ENCODE measurements at places on chromosomes 13 and 19. TPM values are rescaled to one million over a fixed set of nuclear protein-coding genes. Genes with fewer than 3 reads are reported as not detected.

DNA sequence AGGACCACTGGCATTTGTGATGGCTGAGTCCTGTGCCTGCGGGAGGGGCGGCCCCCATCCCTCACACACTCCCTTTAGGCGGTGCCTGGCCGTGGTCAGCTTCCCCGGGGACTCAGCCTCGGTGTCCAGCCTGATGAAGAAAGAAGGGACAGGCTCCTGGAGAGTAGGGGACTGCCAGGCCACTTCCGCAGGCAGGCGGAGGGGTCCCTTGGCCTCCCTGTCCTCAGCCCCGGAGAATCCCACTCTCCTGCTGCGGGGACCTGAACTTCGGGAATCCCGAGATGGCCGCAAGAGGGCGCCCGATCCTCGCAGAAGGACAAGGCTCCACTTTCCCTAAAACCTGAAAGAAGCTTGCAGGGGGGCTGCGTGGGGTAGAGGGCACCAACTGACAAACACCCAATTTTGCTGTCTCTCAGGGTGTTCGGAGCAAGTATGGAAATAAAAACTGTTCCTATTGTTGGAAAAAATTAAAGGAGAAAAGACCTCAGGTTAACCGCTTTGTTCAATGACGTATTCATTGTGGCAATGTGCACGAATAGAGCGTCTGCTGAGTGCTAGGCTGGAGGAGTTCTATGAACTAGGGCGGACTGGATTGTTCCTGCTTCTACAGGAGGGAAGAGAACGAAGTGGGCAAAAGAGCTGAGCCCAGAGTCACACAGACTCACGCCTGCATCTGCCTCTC, 297.3 kb downstream of the ZNF536 start:
- no peaks in the 10 kb centered on the region for H3K4me1 ChIP-seq
- no peaks in the 10 kb centered on the region for H3K36me3 ChIP-seq
- peak; percentile 72 for DNase-seq
- H3K4me3 ChIP-seq: no peak overlapping the region

- peak overlapping the region; percentile 96 for H3K27ac ChIP-seq
- peak overlapping the region; percentile 87 for H3K4me3 ChIP-seq
- no peak for DNase-seq
These were observed 600 bp upstream of the ZNF226 start for GRCh38 chr19:44164327-44164672.

GRCh38 chr13:88887045-88887662, 1216.0 kb downstream of the SLITRK5 start:
- H3K27ac ChIP-seq: no peak overlapping the region
- H3K4me1 ChIP-seq: no peaks in the 10 kb centered on the region
- H3K27me3 ChIP-seq: no peaks in the 10 kb centered on the region
- no peak overlapping the region for H3K4me3 ChIP-seq
- H3K36me3 ChIP-seq: no peaks in the 10 kb centered on the region

DNA sequence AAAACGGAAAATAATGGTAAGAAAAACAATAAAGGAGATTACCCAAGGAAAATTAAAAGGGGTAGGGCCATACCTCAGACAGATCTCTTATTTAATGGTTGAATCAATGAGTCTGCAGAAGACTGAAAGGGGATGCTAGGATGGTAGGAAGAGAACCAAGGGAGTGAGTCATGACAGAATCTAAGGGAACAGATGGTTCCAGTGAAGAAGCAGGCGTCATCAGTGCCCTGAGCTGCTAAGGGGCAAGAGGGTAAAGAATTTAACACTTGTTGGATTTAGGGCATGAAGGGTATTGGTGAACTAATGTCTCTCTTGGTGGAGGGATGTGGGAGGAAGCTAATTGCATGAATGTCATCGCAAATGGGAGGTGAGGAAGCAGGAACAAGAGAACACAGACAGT, 329.2 kb upstream of the TSHZ3 start:
- no peak overlapping the region for H3K27ac ChIP-seq
- no peak for DNase-seq
- H3K4me3 ChIP-seq: no peak overlapping the region

DNA sequence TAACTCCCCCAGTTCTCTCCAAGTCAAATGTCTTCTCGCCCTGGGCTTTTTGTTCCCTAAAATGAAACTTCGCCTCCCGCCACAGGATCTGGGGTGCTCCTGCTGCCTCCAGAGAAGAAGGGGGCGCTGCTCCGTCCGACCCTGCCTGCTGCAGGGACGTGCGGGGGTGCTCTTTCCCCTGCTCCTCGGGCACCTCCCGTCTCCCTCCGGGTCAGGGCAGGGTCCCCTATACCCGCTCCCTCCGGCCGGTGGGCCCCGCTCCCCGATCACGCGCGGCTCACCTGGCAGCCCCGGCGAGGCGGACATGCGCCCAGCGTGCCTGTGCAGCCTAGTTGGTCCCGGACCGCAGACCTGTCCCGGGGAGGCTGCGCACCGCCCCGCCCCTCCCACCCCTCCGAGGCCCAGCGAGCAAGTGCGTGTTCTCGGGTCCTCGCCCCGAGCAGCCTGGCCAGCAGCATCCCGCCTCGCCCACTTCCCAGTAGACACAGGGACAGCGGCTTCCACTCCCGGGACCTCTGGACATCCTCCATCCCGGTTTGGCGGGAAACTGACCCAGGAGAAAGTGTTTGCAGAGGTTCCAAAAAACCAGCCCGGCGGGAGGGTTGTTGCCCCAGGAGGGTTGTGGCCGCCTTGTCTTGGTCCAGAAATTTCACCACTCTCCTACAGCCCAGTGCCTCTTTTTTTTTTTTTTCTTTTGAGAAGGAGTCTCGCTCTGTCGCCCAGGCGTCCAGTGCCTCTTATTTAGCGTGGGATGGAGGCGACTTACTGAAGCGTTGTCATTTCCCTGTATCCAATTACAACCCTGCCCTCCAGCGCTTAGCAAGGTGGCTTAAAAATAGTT, at the start of gene OXGR1:
TSS of gene OXGR1 (minus strand) at position 460 of the 841 bp plus-strand sequence. CDS start 6,717 bp downstream, outside the sequence.
- no peaks in the 10 kb centered on the region for H3K36me3 ChIP-seq
- H3K4me3 ChIP-seq: no peak within 1 kb of the TSS
- DNase-seq: peak; percentile 7
- no peak within 1 kb of the TSS for H3K27ac ChIP-seq

DNA sequence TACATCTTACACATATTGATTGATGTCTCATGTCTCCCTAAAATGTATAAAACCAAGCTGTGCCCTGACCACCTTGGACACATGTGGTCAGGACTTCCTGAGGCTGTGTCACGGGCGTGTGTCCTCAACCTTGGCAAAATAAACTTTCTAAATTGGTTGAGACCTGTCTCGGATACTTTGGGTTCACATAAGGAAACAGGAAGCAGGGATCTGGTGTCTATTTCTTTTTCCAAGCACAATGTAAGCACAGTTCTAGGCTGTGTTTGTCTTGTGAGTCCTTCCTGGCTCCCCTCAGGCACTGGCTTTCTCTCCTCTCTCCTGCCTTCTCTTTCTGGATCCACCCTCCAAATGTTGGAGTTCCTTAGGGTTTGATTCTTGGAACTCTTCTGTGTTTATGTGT, 27.6 kb upstream of the TPT1 start:
- peaks cover 20% of the 10 kb centered on the region for H3K36me3 ChIP-seq
- H3K27ac ChIP-seq: peak overlapping the region; percentile 89
- no peak for DNase-seq
- no peaks in the 10 kb centered on the region for H3K27me3 ChIP-seq
- H3K4me1 ChIP-seq: peaks cover 51% of the 10 kb centered on the region

GRCh38 chr13:37144661-37145060, 39.2 kb upstream of the CSNK1A1L start:
- H3K36me3 ChIP-seq: no peaks in the 10 kb centered on the region
- H3K4me1 ChIP-seq: no peaks in the 10 kb centered on the region
- no peak overlapping the region for H3K4me3 ChIP-seq
- H3K27ac ChIP-seq: no peak overlapping the region
- no peaks in the 10 kb centered on the region for H3K27me3 ChIP-seq
- no peak for DNase-seq

- H3K27me3 ChIP-seq: peaks cover 12% of the 10 kb centered on the region
- no peak overlapping the region for H3K4me3 ChIP-seq
- DNase-seq: no peak
- H3K27ac ChIP-seq: no peak overlapping the region
- no peaks in the 10 kb centered on the region for H3K4me1 ChIP-seq
These were observed 38.5 kb upstream of the FGF14 start for GRCh38 chr13:102440259-102440936.

- H3K27me3 ChIP-seq: no peaks in the 10 kb centered on the region
- no peaks in the 10 kb centered on the region for H3K4me1 ChIP-seq
- no peaks in the 10 kb centered on the region for H3K36me3 ChIP-seq
- H3K4me3 ChIP-seq: no peak overlapping the region
These were observed 288.0 kb upstream of the SLC10A2 start for GRCh38 chr13:103354171-103354570.

- no peaks in the 10 kb centered on the region for H3K36me3 ChIP-seq
- no peak for DNase-seq
- no peaks in the 10 kb centered on the region for H3K4me1 ChIP-seq
- H3K27ac ChIP-seq: no peak overlapping the region
- no peaks in the 10 kb centered on the region for H3K27me3 ChIP-seq
These were observed 1734.7 kb downstream of the SLITRK1 start for GRCh38 chr13:82147526-82147925.

- no peaks in the 10 kb centered on the region for H3K27me3 ChIP-seq
- DNase-seq: no peak
- H3K4me1 ChIP-seq: peaks cover 21% of the 10 kb centered on the region
- H3K27ac ChIP-seq: no peak overlapping the region
- H3K4me3 ChIP-seq: no peak overlapping the region
These were observed 38.9 kb downstream of the DACH1 start for GRCh38 chr13:71828117-71828516.

GRCh38 chr19:49084206-49085019, 838 bp upstream of the SNRNP70 start:
- peaks cover 31% of the 10 kb centered on the region for H3K4me1 ChIP-seq
- H3K36me3 ChIP-seq: peaks cover 28% of the 10 kb centered on the region
- H3K27me3 ChIP-seq: peaks cover 2% of the 10 kb centered on the region

GRCh38 chr13:74110053-74110452, 24.2 kb downstream of the KLF12 start:
- H3K4me1 ChIP-seq: peaks cover 55% of the 10 kb centered on the region
- no peak for DNase-seq
- peaks cover 21% of the 10 kb centered on the region for H3K36me3 ChIP-seq
- no peak overlapping the region for H3K27ac ChIP-seq

DNA sequence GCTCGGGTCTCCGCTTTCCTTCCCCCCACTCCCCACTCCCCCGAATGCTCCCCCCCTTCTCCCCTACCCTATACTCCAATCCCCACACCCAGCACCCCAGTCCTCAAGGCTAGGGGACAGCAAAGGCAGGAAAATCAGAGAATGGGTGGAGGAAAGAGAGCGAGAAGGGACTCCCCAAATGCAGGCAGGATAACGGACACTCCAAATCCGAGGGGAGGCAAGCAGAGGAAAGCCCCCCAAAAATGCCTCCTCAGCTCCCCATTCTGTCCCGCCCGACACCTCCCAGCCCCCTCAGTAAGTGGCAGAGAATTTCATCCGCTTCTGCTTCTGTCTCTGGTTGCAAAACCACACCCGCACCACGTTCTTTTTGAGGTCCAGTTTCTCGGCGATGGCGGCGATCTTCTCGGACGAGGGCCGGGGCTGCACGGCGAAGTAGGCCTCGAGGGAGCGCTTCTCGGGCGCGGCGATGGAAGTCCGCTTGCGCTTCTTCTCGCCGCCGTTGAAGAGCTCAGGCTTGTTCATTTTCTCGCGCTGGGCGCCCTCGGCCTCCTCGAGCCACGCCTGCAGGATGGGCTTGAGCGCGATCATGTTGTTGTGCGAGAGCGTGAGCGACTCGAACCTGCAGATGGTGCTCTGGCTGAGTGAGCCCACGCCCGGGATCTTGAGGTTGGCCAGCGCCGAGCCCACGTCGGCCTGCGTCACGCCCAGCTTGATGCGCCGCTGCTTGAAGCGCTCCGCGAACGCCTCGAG, 2.1 kb downstream of the POU4F1 start:
- peaks cover 27% of the 10 kb centered on the region for H3K4me1 ChIP-seq
- peaks cover 78% of the 10 kb centered on the region for H3K27me3 ChIP-seq
- H3K27ac ChIP-seq: no peak overlapping the region
- peak; percentile 51 for DNase-seq
- peak overlapping the region; percentile 43 for H3K4me3 ChIP-seq

- no peak for DNase-seq
- H3K4me3 ChIP-seq: no peak overlapping the region
- H3K36me3 ChIP-seq: no peaks in the 10 kb centered on the region
- H3K27me3 ChIP-seq: no peaks in the 10 kb centered on the region
These were observed 156.2 kb downstream of the SIPA1L3 start for GRCh38 chr19:38062959-38063761.

- no peaks in the 10 kb centered on the region for H3K27me3 ChIP-seq
- peaks cover 4% of the 10 kb centered on the region for H3K4me1 ChIP-seq
- no peak overlapping the region for H3K4me3 ChIP-seq
- peaks cover 55% of the 10 kb centered on the region for H3K36me3 ChIP-seq
- DNase-seq: no peak
These were observed 13.4 kb downstream of the UHRF1 start for GRCh38 chr19:4922530-4923275.

DNA sequence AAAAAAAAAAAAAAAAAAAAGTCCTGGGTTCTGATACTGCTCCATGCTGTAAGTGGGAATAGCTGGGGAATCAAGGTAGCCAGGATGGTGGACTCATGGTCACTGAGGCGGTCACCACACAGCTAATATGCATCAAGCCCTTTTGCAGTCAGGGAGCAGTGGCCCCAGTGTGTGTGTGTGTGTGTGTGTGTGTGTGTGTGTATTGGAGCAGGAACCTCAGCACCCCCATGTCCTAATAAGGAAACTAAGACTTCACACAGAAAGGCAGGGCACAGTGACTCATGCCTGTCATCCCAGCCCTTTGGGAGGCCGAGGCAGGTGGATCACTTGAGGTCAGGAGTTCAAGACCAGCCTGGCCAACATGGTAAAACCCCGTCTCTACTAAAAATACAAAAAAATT, 12.0 kb downstream of the B3GNT3 start:
- no peaks in the 10 kb centered on the region for H3K27me3 ChIP-seq
- H3K4me1 ChIP-seq: peaks cover 35% of the 10 kb centered on the region
- peak; percentile 62 for DNase-seq

GRCh38 chr13:29546662-29547061, 48.8 kb downstream of the SLC7A1 start:
- H3K4me3 ChIP-seq: no peak overlapping the region
- no peaks in the 10 kb centered on the region for H3K27me3 ChIP-seq
- H3K27ac ChIP-seq: peak overlapping the region; percentile 24

DNA sequence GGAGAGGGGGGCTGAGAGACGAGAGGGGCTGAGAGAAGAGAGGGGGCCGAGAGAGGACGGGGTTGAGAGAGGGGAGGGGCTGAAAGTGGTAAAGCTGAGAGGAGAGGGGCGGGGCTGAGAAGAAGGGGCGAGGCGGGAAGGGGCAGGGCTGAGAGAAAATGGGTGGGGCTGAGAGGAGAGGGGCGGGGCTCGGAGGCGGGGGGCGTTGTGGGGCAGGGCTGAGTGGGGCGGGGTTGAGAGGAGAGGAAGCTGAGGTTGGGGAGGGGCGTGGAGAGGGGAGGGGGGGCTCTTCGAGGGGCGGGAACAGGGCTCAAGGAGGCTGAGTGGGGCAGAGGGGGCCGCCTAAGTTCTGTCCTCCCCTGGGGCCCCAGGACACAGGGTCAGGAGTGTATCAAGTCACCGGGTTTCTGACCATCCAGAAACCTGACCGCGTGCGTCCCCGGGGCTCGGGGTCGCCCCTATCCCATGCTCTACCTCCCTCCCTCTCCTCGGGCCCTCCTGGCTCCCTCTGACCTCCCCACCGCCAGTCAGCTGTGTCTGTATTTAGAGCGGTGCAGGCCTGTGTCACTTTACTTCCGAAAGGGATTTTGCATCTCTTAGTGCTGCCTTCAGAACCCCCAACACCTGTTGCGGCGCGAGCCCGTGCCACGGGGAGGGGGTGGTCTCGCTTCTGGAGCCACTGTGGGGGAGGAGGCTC, 38.6 kb upstream of the SEMA6B start:
- H3K36me3 ChIP-seq: no peaks in the 10 kb centered on the region
- peaks cover 41% of the 10 kb centered on the region for H3K27me3 ChIP-seq
- H3K4me1 ChIP-seq: peaks cover 7% of the 10 kb centered on the region

Gene ZNF420
- total RNA-seq: 12.8 TPM

Gene MAU2
- 45.7 TPM for total RNA-seq

Gene SLC7A10
- not detected for total RNA-seq

Gene BSG
- total RNA-seq: 165 TPM

Gene ITM2B
- total RNA-seq: 96.5 TPM

Gene DYRK1B
- total RNA-seq: 4.8 TPM

Gene DHX34
- total RNA-seq: 17.9 TPM
